ENCODE measurements at places on chromosomes 11 and 22.
A peak's percentile ranks its signal among the peaks of the same experiment; 100 is the strongest.

GRCh38 chr11:132909021-132909606 lies 623.2 kb downstream of the OPCML start:
- DNase-seq = no peak

GRCh38 chr22:20407829-20408228 lies 13.9 kb downstream of the ZNF74 start:
- no peak for DNase-seq

GRCh38 chr22:41919357-41920224 lies 4.7 kb upstream of the SHISA8 start:
- DNase-seq = peak; percentile 88

DNA sequence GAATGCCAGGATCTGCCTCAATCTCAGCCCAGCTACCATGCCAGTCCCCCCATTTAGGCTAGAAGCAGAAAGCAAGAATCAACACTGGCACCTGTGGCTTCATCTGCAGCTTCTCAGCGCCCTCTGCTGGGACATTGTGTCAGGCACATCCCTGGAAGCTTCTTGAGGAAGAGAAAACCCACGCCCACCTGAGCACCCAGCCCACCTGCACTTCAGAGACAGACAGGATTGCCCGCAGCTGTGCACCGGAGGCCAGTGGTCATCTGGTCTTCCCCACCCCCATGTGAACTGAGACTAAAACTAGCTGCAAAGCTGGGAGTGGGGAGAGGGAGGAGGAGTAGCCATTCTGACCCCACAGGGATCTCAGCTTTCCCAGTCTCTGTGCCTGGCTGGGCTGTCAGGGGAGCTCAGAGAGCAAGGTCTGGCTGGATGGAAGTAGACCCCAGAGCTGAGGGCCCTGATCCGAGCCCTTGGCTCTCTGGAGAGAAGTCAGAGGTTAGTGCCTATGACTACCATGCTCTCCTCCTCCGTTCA lies 66.8 kb downstream of the FEZ1 start:
- peak; percentile 30 for DNase-seq

DNA sequence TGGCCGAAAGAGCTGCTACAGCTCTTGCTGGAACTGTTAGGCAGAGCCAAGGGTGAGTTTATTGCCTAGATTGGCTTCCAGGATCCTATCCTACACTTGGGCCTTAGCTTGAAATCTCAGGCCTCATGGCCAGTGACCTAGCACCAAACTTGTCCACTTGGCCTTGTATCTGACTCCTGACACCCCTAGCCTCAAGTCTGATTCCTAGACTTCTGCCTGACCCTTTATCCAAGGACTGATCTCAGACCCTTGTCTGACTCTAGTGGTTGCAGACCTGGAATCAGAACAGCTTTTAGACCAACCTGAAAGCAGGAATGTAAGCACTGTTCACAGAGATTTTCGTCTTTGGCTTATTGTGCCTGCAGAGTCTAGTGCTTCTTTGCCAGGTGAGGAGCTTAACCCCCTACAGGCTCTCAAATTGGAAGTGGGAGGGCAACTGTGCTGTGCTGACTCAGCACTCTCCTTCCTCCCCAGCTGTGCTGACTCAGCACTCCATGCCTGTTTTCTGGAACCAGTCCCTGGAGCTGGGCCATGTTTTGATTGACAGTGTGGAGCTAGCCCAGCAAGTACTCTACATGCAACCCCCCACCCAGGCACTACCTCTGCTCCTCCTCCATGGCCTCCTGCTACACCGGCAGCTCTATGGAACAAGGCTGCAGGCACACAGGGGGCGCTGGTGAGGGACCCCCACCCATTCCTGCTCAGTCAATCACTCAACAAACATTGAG lies 35.1 kb downstream of the RRP8 start:
- DNase-seq = no peak

DNA sequence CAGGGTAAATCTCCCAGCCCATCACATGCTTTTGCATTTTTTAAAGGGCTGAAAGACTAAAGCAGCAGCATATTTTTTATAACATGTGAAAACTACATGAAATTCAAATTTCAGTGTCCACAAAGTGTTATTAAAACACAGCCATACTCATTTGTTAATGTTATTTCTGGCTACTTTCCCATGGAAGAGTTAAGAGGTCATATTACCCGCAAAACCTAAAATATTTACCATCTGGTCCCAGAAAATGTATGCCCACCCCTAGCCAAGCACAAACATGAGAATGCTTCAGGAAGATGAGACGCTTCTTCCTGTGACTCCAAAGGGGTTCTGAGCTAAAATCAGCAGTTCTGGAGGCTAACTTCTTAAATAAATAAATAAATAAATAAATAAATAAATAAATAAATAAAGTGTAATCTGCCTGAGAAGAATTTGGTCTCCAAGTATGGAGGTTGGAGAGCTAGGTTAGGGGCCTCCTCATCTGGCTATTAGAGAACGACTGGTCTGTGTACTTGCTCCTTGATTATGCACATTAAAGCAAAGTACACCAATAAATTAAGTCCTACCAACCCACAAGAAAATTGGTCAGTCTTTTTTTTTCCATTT lies 9.7 kb downstream of the IMMP1L start:
- no peak for DNase-seq

Data from GM06990 (cell line).